ENCODE measurements at places on chromosomes 1 and 21.

DNA sequence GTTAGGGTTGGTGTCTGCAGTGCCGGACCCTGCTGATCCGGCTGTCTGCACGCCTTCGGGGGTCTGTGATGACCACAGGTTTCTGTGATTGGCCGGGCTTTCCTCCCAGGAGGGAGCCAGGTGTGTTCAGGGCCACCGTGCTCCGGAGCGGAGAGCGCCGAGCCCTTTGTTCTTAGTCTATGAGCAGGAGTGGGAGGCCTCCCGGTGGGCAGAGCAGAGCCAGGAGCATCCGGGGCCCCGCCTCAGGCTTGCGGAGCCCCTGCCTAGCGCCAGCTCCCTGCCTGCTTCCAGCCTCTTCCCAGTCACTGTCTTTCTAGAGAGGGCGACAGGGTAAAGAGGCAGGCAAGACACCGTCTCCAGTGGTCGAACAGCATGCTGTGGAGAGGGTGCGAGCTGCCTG is 31.8 kb downstream of the KCNAB2 start:
- no peak for DNase-seq

- DNase-seq, result no peak
These were observed 59.8 kb downstream of the LPAR3 start for GRCh38 chr1:84833194-84833593.

GRCh38 chr1:167127661-167128060 is 33.8 kb downstream of the STYXL2 start:
- no peak for DNase-seq

GRCh38 chr1:15088281-15088971 is 65.1 kb upstream of the TMEM51 start:
- no peak for DNase-seq

GRCh38 chr1:203322500-203323179 is 17.3 kb downstream of the BTG2 start:
- no peak for DNase-seq

DNA sequence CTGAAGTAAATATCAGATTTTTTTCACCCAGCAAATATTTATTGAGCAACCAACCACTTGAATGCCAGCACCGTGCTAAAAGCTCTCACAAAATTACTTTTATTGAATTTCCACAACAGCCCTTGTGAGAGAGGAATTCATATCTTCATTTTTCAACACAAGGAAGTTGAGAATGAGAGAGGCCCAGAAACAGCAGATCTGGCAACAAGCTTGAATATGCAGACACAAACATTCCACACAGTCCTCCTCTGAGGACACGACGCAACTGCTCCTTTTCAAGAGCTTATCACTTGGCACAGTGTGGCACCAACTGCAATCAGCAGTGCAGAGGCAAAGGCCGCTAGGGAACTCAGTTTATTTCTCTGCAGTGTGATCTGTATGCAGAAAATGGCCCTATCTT is 32.2 kb upstream of the IFNAR2 start:
- no peak for DNase-seq

DNA sequence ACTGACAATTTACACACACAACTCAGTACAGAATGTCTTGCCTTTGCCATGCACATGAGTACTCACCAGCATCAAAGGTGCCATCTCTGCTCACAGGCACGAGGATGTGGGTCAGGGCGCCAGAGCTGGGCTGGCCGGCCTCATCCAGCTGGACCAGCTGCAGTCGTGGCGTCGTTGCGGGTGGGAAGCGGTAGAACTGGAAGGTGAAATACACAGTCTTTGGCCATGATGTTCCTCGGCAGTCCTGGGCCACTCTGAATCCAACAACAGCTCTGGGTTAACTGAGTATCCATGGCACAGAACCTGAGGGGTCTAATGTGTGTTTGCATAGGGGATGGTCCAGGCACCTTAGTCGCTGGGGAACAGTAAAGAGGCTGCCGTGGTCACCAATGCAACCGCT is 87.7 kb downstream of the NPHP4 start:
- no peak for DNase-seq

- DNase-seq, result no peak
These were observed 99.7 kb downstream of the EPHB2 start for GRCh38 chr1:22810378-22810777.

GRCh38 chr1:28926629-28927265 is 12.4 kb downstream of the EPB41 start:
- no peak for DNase-seq

Data from activated CD4-positive, alpha-beta T cell treated with anti-CD3 and anti-CD28 coated beads, Interleukin-2, amount 50 U/mL, for 48 hours (primary cell).